ENCODE measurements at places on chromosomes 12 and 14. TPM values are rescaled to one million over a fixed set of nuclear protein-coding genes. Genes with fewer than 3 reads are reported as not detected.
A peak's percentile ranks its signal among the peaks of the same experiment; 100 is the strongest.

HOXC9 gene
- total RNA-seq, result not detected

VSX2 gene
- not detected for total RNA-seq

RASSF9 gene
- total RNA-seq, result not detected

TAS2R7 gene
- total RNA-seq, result not detected

PLEKHD1 gene
- total RNA-seq, result 0.05 TPM

TRIM9 gene
- 0.93 TPM for total RNA-seq

GRCh38 chr12:48307269-48307668, 43.5 kb downstream of the ZNF641 start:
- no peak for DNase-seq

GRCh38 chr12:117622741-117623140, 261.3 kb upstream of the NOS1 start:
- no peak for DNase-seq

- no peak for DNase-seq
These were observed 119.7 kb downstream of the FBXL14 start for GRCh38 chr12:1474574-1475153.

GRCh38 chr12:69343357-69343756, 4.8 kb upstream of the LYZ start:
- no peak for DNase-seq

- no peak for DNase-seq
These were observed 26.4 kb downstream of the PTPRQ start for GRCh38 chr12:80470403-80470802.

- DNase-seq, result no peak
These were observed 13.5 kb downstream of the AMDHD1 start for GRCh38 chr12:95956557-95957145.

- DNase-seq, result no peak
These were observed 78.3 kb downstream of the PIK3C2G start for GRCh38 chr12:18339633-18340032.

GRCh38 chr12:52235001-52235764, 2.1 kb downstream of the KRT7 start:
- DNase-seq, result no peak

- DNase-seq, result no peak
These were observed 27.4 kb upstream of the TMCC3 start for GRCh38 chr12:94677778-94678177.

- DNase-seq, result no peak
These were observed 751 bp upstream of the GPRC5A start for GRCh38 chr12:12890543-12891079.

GRCh38 chr12:93976024-93976423, 172.4 kb upstream of the PLXNC1 start:
- no peak for DNase-seq

DNA sequence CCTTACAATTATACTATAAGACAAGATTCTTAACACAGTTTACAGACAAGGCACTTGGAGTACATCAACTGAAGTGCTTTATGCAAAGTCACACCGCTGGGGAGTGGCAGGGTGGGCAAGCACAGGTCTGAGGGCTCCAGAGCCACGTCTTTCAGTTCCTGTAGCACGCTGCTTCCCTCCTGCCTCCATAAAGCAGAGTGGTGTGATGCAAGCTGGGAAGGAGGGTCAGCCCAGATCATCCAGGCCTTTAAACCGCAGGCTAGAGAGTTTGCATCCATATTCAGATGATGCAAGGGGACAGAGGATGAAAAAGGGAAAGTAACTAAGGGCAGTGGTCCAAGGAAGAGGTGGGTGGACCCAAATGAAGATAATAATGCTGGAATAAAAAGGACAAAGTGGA, 132.6 kb downstream of the ITPR2 start:
- DNase-seq, result no peak

- DNase-seq, result no peak
These were observed 38.1 kb upstream of the PIWIL1 start for GRCh38 chr12:130299574-130299973.

GRCh38 chr14:99517643-99518381, 36.6 kb downstream of the CCNK start:
- DNase-seq, result peak; percentile 53

GRCh38 chr14:37622231-37622923, 26.9 kb downstream of the TTC6 start:
- DNase-seq, result no peak

- no peak for DNase-seq
These were observed 15.3 kb upstream of the LYZ start for GRCh38 chr12:69332815-69333358.

DNA sequence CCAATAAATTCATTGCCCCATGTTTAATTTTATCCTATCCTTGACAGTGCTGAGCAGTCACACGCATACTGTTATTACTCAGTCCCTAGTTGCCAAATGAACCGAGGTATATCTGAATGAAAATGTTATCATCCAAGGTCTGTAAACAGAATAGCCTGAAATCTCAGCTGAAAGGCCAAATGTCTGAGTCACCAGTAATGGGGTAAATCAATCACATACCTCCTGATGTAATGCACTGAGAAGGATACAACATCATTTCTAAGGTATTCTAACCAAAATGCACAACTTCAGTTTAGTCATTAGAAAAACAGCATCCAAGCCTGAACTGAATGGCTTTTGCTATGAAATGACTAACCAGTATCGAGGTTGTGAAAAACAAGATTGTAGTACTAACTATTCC, 228.6 kb downstream of the DPF3 start:
- DNase-seq, result no peak

DNA sequence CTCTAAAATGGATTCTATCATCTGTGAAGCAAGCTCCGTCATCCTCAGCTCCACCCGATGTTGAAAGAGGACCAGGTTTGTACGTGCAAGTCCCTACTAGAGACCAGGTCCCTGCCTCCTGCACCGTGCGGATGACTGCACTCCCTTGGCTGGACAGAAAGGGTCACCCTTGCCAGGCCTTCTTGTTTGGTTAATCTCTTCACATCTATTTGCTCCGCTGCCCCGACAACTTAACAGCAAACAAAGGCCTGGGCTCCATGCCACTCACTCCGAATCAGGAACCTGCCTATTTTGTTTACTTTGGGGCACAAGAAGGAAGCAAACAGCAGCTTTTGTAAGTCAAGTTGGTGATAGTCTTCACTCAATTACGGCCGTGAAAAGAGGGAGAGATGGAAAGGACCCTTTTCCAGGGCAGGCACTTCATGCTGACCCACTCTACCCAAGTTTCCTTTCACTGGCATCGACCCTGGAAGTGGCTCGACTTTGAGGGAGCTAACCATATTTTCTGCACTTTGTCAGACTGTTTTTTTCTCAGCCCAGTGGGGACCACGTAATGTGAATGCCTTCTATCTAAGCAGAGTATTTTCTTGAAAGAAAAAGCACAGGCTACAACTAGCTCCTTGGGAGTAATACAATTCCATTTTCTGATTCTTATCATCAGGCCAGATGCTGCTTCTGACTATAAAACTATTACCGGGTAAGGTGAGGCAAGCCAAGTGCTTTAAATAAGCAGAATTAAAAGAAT, 202.6 kb downstream of the FOXN3 start:
- no peak for DNase-seq

DNA sequence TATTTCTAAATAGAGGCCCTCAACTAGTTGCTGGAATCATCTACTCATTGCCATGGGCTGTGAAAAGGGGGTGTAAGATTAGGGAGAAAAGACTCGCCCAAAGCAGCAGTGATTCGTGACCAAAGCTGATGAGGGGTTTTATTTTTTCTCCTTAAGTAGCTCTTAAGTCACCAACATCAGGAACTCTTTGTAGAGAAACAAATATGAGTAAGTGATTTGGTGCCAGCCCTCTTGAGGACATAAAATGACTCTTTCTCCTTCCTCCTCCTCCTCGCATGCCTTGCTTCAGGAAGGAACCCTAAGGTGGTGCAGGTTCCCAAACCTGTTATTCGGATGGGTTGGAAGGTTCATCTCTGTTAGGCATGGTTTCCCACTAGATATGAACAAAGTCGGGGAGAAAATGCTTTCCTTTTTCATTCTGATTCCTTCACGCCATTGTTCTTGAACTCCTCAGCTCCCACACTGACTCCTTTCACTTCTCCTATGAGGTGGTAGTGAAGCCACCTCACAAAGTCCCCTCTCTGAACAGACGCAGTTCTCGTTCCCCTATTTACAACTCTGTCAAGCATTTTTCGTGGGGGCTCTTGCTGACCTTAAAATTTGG, 113.4 kb downstream of the ETV6 start:
- DNase-seq, result peak; percentile 19

GRCh38 chr14:104604458-104605449, at the start of gene TMEM179:
Gene TMEM179, minus strand, starts transcription at chr14:104604772. Its CDS starts 31 bp downstream, at chr14:104604741.
- peak; percentile 31 for DNase-seq

DNA sequence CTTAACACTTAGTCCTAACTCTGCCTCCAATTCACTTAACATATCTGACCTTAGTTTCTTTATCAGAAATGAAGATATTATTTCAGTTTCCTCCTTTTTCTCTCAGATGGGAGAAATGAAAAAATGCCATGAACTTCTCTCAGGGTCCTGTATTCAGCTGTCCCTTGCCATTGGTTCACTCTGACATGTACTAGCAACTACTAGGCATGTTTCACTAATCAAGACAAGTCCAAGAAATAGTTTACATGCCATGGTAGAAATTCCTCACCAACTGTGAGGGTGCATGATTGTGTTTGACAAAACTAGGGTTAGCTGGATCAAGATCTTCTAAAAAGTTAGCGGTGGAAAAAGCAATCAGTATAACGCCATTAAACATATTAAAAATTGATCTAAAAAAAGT, 7.0 kb upstream of the ATXN7L3B start:
- DNase-seq, result no peak

GRCh38 chr14:22998329-22999012, 11.5 kb downstream of the C14orf93 start:
- no peak for DNase-seq

- peak; percentile 86 for DNase-seq
These were observed 914 bp upstream of the CCND2 start for GRCh38 chr12:4272424-4273272.

DNA sequence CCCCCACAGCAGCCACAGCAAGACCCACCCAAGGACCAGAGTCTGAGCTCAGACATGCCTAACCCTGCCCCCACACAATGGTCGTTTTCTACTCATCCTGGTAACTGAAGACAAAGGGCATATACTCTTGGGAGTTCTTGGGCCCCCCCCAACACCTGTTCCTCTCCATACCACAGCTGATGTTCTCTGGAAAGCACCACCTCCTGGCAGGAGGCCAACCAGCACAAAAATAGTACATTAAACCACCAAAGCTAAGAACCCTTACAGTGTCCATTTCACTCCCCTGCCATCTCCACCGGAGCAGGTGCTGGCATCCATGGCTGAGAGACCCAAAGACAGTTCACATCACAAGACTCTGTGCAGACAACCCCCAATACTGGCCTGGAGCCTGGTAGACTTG, 80.6 kb upstream of the DAAM1 start:
- no peak for DNase-seq

DNA sequence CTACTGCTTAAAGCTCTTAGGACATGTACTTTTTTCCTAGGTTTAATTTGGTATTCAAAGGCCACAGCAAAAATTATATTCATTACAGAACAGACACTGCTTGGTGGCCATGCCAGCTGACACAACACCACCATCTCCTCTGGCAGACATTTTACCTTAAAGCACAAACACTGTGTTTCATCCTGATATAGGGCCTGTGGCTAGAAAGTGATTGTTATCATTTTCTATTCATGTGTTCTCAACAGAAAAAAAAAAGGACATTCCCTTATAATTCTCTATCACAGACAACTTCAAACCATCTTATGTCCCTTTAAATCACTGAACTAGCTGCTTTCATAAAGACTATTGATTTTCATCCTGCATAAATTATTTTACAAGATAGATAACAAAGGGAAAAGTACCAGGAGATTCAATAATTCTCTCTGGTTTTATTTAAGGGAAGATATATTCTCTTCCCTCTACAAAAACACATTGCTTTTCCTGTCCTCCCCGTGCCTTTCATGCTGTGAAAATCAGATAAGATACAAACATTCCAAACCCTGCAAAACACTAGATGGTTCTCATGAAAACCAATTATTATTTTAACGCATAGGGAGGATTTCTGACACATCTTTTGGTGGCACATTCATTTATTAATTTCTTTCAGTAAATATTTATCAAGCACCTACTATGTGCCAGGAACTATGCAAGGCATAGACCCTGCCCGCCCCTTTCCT, 139.3 kb upstream of the TMCC3 start:
- no peak for DNase-seq

GRCh38 chr12:128557231-128557630, 266.5 kb downstream of the SLC15A4 start:
- no peak for DNase-seq

- no peak for DNase-seq
These were observed 4.0 kb downstream of the GLT1D1 start for GRCh38 chr12:128857133-128857763.

GRCh38 chr12:113333877-113334785, 778 bp downstream of the SLC8B1 start:
- DNase-seq, result no peak

DNA sequence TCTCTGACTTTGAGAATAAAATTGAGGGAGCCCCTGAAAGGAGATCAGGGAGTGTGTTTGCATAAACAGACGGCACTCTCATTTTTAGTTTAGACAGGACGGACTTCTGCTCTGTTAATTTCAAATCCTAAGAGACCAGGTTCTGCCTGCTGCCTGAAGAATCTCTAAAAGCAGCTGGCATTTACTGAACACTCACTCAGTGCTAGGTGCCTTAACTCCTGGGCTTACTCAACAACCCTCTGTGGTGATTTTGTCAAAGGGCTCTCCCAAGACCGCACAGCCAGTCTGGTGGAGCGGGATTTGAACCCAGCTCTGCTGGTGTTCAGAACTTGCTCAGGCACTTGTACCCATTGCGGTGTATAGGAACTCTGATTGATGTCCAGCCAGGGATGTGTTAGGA, 2.2 kb downstream of the ORAI1 start:
- no peak for DNase-seq

GRCh38 chr12:129481921-129482320, 421.9 kb downstream of the TMEM132D start:
- no peak for DNase-seq

- DNase-seq, result no peak
These were observed 216.5 kb upstream of the RTL1 start for GRCh38 chr14:101119830-101120571.

DNA sequence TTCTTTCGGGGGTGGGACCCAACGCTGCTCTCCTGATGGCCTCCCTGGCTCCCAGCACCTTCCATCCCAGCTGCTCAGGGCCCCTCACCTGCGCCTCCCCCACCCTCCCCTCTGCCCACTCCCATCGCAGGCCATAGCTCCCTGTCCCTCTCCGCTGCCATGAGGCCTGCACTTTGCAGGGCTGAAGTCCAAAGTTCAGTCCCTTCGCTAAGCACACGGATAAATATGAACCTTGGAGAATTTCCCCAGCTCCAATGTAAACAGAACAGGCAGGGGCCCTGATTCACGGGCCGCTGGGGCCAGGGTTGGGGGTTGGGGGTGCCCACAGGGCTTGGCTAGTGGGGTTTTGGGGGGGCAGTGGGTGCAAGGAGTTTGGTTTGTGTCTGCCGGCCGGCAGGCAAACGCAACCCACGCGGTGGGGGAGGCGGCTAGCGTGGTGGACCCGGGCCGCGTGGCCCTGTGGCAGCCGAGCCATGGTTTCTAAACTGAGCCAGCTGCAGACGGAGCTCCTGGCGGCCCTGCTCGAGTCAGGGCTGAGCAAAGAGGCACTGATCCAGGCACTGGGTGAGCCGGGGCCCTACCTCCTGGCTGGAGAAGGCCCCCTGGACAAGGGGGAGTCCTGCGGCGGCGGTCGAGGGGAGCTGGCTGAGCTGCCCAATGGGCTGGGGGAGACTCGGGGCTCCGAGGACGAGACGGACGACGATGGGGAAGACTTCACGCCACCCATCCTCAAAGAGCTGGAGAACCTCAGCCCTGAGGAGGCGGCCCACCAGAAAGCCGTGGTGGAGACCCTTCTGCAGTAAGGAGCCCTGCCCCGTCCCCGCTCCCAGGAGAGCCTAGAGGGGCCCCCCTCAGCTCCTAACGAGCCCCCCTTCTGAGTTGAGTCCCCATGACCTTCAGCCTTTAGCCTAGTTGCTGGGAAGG, at the start of gene HNF1A:
Gene HNF1A (plus strand): TSS at position 248 of the 924 bp plus-strand sequence. CDS start 226 bp downstream, at position 474.
- no peak for DNase-seq
